Stomach (tissue), 19 donors: ENCODE measurements at places on chromosomes 3 and 15. TPM values are rescaled to one million over a fixed set of nuclear protein-coding genes. Genes with fewer than 3 reads are reported as not detected.

- no peak for DNase-seq
Measured at GRCh38 chr15:65512807-65513416, 4.6 kb downstream of the DPP8 start.

- no peak for DNase-seq
Measured at GRCh38 chr3:79358327-79358726, 409.5 kb downstream of the ROBO1 start.

DNA sequence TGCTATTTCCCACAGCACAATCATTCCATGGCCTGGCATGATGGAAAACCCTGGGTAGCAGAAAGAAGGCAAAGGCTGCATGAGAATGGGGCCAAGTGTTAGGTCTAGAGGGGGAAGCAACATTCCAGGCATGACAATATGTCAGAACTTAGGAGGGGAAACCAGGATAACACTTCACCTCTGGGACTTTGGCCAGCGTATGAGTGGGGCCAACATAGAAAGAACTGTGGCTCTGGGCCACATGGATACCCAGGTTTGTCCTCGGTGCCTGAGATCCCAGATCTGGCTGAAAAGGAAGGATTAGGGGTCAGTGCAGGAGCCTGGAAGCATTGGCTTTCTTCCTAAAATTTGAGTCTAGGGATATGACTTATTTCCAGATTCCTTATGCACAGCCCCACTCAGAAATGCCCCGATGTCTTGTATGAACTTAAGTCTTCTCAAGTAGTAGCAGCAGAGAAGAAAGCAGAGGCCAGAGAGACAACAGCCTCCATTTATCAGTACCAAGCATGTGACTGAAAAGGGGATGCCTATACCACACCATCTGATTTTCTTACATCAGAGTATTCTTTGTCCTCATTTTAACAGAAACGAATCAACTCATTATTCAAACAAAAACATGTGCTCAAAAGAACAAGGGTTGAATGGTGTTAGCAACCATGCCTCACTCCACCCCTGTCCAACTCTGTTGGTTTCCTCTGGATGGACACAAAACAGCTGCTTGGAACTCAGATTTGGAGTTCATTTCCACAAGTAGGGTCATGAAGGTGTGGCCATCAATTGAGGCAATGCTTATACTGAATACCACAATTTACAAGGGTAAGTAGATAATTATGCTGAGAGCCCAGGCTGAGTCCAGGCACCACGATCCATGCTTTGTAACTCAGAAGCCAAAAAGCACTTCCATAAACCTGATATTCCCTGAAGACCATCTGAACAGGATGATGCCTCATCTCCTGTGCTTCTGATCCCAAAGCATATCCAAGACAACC, 43.7 kb upstream of the NDUFB4 start:
- no peak for DNase-seq

- no peak for DNase-seq
Measured at GRCh38 chr3:123330441-123330991, 118.4 kb downstream of the ADCY5 start.

GRCh38 chr3:9194509-9195184, 54.8 kb downstream of the SRGAP3 start:
- DNase-seq, result no peak

The B3GNT5 gene
- 6.7 TPM for total RNA-seq

The KCNAB1 gene
- not detected for total RNA-seq

The CCDC33 gene
- not detected for total RNA-seq

The ERICH6 gene
- total RNA-seq, result not detected

The SLC30A4 gene
- total RNA-seq, result 1.2 TPM
